ENCODE measurements at places on chromosomes 13 and 19.

DNA sequence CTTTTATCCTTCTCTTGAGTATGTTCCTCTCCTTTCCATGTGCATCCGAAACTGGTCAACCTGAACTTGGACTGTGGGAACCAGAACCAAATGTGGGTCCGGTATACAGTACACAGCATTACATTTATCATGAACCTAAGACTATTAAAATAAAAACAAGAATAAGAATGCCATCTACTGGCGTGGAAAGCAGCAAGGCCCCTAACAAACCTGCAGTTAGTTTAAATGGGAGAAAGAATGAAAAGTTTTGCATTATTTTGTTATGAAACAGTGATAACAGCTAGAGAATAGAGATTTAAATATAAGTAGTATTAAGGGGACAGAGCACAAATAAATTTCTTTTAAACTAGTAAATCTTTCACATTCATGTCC lies 159.5 kb downstream of the RBM26 start:
- DNase-seq = no peak

GRCh38 chr19:10112037-10112761 lies 706 bp downstream of the P2RY11 start:
- peak; percentile 27 for DNase-seq

GRCh38 chr13:36879218-36879938 lies 40.7 kb downstream of the SMAD9 start:
- DNase-seq = no peak

DNA sequence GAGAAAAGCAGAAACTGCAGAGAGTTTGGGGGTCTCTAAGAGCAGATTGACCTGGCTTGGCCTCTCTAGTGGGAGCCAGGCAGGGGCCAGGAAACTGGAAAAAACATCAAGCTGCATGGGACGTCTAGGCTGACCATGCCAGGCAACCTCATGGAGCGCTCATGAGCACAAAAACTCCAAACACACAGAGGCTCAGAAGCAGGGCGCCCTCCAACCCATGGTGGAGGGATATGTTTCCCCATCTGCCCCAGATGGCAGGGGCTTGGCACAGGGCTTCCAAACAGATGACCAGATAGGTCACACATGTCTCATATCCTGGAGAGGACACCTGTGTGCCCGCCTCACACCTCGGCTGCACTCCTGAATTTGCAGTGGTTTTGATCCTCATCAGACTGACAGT lies 879.0 kb downstream of the UQCRFS1 start:
- no peak for DNase-seq

DNA sequence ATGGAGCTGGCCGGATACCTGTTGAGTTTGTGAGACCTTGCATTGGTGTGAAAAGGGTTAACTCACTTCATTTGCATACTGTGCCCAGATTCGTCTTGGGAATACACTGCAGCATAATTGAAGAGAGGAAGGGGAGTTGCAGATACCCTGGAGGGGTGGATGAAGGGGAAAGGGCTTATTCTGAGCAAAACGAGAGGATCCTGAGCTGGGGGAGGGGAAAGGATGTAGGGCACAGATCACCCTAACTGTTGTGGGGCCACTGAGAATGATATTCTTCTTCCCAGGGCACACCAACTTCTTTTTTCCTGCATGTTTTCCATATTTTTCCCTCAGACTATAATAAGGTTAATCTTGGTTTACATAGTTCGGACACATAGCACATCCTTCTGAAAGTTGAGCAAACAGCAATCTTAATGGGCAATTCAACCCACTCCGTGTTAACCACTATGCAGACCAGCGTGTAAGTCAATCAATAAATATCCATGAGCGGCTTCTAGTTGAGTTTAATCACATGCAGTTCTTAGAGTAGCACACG lies 11.7 kb upstream of the PTPRS start:
- DNase-seq = no peak

DNA sequence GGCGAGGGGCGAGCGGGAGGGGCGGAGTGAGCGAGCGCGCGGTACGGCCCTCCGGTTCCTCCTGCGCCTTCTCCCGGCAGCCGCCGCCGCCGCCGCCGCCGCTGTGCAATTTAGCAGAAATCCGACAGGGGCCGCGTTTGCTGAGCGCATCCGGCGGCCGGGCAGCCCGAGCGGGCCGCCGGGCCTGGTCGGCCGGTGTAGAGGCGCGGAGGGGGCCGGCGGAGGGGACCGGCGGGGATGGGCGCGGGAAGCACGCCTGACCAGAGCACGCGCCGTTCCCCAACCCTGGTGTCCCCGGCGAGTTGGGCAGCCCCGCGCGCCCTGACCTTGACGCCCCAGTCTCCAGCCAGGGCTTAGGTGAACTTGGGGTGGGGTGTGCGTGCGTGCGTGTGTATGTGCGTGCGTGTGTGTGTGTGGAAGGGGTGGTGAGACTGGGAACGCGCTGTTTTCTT lies 144.5 kb upstream of the ZNF536 start:
- DNase-seq = no peak

DNA sequence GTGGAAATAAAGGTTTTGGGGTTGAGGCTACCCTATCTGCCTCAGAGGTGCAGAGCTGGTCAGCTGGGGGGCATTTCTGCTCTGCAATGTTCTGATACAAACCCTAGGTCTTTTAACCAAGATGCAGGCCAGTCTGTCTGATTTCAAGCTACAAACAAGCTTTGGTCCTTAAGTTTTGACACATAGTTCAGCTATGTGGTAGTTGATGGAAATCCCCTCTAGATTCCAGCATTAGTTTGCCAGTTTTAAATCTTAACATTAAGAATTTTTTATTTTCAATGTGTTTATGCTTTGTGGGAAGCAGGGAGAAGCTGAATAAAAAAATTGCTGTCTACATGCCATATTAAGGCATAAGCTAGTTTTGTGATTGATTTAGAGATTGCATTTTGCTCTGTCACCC lies 225.7 kb downstream of the LMO7 start:
- no peak for DNase-seq

DNA sequence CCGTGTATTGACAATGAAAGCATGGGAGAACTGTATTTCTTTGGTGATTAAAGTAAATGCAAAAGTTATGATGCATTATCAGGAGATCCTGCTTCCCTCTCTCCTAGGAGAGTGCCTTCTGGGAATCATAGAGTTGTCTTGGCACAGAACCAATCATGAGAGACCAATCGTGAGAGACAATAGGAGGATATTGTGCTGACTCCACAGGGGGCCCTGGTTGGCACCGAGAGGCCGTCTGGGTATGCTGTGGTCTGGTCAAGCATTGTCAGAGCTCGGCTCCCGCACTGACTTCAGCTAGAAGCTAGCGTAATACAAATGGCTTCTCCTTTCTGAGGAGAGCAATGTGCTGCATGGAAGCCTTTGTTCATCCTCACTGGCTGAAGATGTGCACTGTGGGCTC lies 131.5 kb upstream of the GJB6 start:
- DNase-seq = no peak
